Activated T-cell treated with anti-CD3 and anti-CD28 coated beads, Interleukin-2, amount 50 U/mL, for 72 hours (primary cell): ENCODE measurements at places on chromosomes 7 and 10. TPM values are rescaled to one million over a fixed set of nuclear protein-coding genes. Genes with fewer than 3 reads are reported as not detected.

Gene VSIR
- 70.5 TPM for total RNA-seq

Gene FOXI2
- not detected for total RNA-seq

- H3K27ac ChIP-seq: no peak overlapping the region
- H3K27me3 ChIP-seq: no peaks in the 10 kb centered on the region
- H3K4me3 ChIP-seq: no peak overlapping the region
These were observed 287.8 kb upstream of the CDC14C start for GRCh38 chr7:48636391-48637015.

DNA sequence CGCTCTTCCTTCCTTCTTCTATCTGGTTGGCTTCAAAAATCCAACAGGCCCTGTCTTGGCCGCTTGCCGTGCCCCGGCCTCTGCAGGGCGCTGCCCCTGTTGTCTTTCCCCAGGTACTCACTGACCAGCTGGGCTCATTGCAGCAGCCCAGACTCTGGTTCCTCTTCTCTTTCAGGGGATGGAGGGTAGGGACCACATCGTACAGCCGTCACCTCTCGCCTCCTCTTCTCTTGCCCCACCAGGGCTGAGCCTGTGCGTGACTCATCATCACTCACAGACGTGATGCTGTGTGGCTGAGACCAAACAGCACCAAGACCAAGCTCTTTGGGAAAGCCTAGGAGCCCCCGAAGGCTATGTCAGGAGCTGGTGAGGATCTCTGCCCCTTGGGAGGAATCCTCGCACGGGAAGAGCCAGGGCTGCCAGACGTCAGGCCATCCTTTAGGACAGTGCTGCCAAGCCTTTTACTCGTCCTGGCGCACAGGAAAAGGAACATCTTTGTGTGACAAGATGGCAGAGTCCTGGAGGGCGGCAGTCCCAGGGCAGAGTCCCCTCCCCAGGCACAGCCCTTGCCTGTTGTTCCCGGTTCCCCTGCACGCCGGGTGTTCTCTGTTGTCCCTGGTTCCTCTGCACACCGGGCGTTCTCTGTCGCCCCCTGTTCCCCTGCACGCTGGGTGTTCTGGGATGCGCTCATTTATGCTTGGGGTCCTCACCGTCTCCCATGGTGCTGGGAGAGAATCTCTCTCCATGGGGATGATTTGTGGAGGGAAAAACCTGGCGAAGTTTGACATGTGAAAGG is 188.5 kb upstream of the SHH start:
- no peak overlapping the region for H3K4me3 ChIP-seq
- no peak for DNase-seq
- H3K27ac ChIP-seq: no peak overlapping the region
- H3K36me3 ChIP-seq: no peaks in the 10 kb centered on the region
- peaks cover 53% of the 10 kb centered on the region for H3K4me1 ChIP-seq

- no peaks in the 10 kb centered on the region for H3K27me3 ChIP-seq
- H3K36me3 ChIP-seq: peaks cover 2% of the 10 kb centered on the region
- no peak overlapping the region for H3K27ac ChIP-seq
- peaks cover 7% of the 10 kb centered on the region for H3K4me1 ChIP-seq
These were observed 81.4 kb upstream of the LAMB4 start for GRCh38 chr7:108211382-108212201.

DNA sequence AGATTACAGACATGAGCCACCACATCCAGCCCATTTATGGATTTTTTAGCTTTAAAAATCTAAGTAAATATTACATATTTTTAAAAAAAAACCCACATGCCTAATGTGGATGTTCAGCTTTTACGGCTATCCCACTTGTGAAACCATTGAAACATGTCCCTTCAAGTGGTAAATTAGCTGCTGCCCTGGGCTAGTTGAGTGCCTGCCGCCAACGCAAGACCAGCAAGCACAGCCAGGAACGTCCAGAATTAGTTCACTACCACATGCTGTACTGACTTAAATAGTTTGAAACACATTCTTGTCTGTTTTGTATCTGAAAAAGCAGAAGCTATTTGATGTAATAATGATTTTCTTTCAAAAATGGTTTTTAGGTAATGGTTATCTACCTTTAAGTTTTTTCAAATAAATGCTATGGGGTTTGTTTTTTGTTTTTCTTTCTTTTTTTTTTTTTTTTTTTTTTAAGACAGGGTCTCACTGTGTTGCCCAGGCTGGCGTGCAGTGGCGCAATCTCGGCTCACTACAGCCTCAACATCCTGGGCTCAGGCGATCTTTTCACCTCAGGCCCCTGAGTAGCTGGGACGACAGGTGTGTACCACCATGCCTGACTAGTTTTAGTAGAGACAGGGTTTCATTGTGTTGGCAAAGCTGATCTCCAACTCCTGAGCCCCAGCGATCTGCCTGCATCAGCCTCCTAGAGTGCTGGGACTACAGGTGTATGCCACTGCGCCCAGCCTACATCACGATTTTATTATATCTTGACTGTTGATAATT is 57.0 kb downstream of the KLRG2 start:
- H3K27me3 ChIP-seq: no peaks in the 10 kb centered on the region
- H3K4me3 ChIP-seq: no peak overlapping the region
- H3K4me1 ChIP-seq: no peaks in the 10 kb centered on the region

DNA sequence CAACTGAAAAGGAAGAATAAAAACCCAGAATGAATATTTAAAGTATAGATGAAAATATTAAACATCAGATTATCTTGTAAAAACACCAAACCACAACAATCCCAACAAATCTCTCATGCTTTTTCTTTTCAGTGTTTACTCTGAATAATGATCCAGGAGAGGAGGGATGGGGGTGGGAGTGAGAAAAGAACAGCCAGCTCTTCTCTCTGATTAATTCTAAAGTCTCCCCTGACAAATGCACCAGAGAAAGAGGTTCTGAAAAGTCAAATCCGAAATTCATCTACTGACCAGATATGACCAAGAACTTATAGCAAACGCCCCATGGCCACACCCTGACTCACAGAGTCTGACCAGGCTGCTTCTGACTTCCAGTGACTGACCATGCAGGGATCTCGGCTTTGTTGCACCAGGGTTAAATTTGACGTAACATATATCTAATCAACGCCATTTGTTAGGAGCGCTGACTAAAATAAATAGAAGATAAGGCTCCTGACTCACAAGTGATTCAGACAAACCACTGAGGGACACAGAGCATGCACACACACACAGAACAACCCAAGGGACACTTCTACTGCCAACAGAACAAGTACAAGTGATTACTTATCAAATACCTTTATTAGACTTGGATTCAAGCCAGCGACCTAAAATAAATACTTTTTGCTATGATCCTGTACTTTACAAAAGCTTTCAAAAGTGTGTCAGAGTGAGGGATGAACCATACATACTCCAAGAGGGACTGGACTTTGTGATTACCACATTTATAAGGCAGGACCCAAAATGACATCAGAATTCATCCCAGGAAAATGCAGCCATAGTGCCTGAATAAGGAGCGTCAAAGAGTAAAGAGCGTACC is 9.3 kb upstream of the SPOCK2 start:
- peaks cover 80% of the 10 kb centered on the region for H3K4me1 ChIP-seq
- peaks cover 15% of the 10 kb centered on the region for H3K36me3 ChIP-seq
- peak overlapping the region; percentile 48 for H3K27ac ChIP-seq
- H3K4me3 ChIP-seq: peak overlapping the region; percentile 36
- peak; percentile 36 for DNase-seq

GRCh38 chr10:50373821-50374501 is 122.6 kb upstream of the ASAH2 start:
- DNase-seq: no peak
- no peaks in the 10 kb centered on the region for H3K4me1 ChIP-seq
- H3K4me3 ChIP-seq: no peak overlapping the region
- H3K36me3 ChIP-seq: no peaks in the 10 kb centered on the region
- H3K27ac ChIP-seq: no peak overlapping the region
- no peaks in the 10 kb centered on the region for H3K27me3 ChIP-seq

DNA sequence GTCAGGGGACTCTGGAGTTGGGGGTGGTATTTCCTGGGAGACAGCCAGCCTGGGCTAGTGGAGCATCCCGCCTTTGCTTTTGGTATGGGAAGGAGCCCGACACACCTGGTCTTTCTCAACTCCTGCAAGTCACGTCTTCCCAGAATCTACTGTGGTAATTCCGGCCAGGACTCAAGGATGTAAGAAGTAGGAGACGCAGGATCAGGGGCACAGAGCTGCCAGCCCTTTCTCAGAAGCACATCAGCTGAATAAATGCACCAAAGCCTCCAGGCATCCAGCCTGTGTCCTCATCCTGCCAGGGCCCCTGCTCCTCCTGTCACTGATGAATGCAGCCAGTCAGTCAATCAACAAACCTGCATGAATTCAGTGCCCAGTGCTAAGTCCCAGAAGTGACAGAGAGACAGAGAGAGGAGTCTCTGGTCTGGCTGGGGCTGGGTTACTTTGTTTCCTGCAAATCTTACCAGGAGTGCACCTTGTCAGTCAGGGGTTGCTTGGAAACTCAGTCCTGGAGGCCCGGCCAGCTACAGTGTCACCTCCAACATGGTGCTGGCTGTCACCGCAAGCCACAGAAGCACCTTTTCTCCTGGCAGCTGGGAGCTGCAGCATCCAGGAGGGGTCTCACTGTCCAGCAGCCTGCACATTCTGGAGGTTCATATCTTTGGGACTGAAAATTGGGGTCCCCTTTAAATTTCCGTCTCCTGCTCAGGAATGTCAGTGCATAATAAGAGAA is 101.8 kb downstream of the PTPRE start:
- H3K27ac ChIP-seq: no peak overlapping the region
- no peak for DNase-seq
- H3K4me3 ChIP-seq: no peak overlapping the region
- no peaks in the 10 kb centered on the region for H3K36me3 ChIP-seq
- peaks cover 9% of the 10 kb centered on the region for H3K4me1 ChIP-seq
- H3K27me3 ChIP-seq: peaks cover 32% of the 10 kb centered on the region

DNA sequence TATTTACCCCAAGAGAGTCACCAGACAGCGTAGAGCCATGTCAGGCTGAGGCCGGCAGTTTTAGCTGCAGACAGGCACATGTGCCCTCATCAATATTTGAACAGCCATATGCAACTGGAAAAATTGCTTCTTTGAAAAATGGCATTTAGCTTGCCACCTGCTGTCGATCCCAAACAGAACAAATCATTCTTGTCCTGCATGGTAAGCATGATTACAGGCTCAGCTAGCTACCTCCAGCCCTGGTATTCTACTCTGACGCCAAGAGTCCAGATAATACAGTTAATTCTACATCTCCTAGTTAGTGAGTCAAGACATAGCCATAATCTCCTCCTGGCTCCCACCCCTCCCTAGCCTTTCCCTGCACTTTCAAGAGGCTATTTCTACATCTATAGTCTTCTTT is 7.7 kb downstream of the CREB3L2 start:
- no peak overlapping the region for H3K27ac ChIP-seq
- peaks cover 50% of the 10 kb centered on the region for H3K4me1 ChIP-seq
- H3K27me3 ChIP-seq: no peaks in the 10 kb centered on the region
- DNase-seq: no peak
- H3K36me3 ChIP-seq: no peaks in the 10 kb centered on the region

DNA sequence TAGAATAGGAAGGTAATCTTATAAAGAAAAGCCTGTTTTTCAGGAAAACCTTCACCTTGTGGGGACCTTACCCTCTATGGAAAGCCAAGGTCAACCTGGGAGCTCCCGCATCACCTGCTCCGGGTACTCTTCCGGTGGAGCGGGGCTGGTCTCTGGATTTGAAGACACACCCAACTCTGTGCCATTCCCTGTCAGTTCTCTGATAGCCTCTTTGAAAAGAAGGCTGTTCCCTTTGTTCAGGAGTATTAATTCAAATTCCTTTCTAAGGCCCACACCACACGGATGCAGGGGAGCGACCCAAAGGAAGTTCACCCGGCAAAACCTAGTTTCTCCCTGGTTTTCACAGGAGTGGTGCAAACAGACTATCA is 10.7 kb downstream of the CTBP2 start:
- H3K27ac ChIP-seq: no peak overlapping the region
- H3K27me3 ChIP-seq: peaks cover 47% of the 10 kb centered on the region
- no peaks in the 10 kb centered on the region for H3K4me1 ChIP-seq
- DNase-seq: no peak
- no peak overlapping the region for H3K4me3 ChIP-seq

- H3K4me3 ChIP-seq: no peak overlapping the region
- no peak for DNase-seq
- H3K27me3 ChIP-seq: no peaks in the 10 kb centered on the region
These were observed 49.5 kb upstream of the PPP2R2D start for GRCh38 chr10:131851346-131851745.

DNA sequence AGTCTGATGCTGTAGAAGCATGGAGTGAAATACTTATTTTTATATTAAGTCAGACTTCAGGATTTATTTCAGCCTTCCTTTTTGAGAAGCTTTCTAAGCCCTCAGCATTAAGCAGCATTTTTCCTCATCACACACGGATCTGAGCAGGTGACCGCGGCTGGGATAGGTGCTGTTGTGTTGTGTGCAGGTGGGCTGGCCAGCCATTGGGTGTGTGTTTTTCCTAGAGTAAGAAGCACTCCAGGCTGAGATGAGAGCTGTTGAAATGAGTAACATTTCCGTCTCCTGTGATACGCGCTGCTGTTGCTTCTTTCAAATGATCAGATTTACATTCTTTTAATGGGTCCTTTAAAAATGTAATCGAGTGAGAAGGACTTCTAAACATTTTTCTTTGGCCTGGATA is 63.9 kb downstream of the INSYN2A start:
- DNase-seq: no peak
- H3K27me3 ChIP-seq: no peaks in the 10 kb centered on the region
- H3K4me3 ChIP-seq: no peak overlapping the region
- no peaks in the 10 kb centered on the region for H3K36me3 ChIP-seq
- H3K27ac ChIP-seq: no peak overlapping the region
- no peaks in the 10 kb centered on the region for H3K4me1 ChIP-seq

Gene CREB5
- total RNA-seq: 1.2 TPM

Gene DCLRE1C
- 22.9 TPM for total RNA-seq

Gene POM121
- total RNA-seq: 68.0 TPM

DNA sequence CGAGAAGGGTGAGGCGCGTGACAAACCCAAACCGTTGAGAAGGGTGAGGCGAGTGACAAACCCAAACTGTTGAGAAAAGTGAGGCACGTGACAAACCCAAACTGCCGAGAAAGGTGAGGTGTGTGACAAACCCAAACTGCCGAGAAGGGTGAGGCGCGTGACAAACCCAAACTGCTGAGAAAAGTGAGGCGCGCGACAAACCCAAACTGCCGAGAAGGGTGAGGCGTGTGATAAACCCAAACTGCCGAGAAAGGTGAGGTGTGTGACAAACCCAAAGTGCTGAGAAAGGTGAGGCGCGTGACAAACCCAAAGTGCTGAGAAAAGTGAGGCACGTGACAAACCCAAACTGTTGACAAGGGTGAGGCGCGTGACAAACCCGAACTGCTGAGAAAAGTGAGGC is 25.0 kb downstream of the ESYT2 start:
- DNase-seq: no peak
- H3K27ac ChIP-seq: no peak overlapping the region
- H3K4me1 ChIP-seq: peaks cover 46% of the 10 kb centered on the region

Gene HMX2
- 1.1 TPM for total RNA-seq

DNA sequence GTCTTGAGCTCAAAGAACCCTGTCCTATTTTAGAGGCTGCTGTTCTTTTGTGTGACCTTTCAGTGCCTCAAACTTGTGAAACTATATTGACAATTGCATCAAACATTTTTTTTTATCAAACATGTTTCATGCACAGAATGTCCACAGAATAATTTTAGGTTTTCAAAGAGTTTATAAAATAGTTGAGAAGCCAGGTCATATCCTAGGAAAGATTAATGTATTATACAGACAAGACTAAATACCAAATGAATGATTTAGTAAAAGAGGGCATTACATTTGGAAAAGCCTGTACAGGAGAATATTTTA is 67.0 kb downstream of the CDK6 start:
- no peaks in the 10 kb centered on the region for H3K27me3 ChIP-seq
- peaks cover 48% of the 10 kb centered on the region for H3K36me3 ChIP-seq

GRCh38 chr7:29557954-29558353 is 5.7 kb upstream of the PRR15 start:
- no peak overlapping the region for H3K27ac ChIP-seq
- no peaks in the 10 kb centered on the region for H3K4me1 ChIP-seq
- H3K4me3 ChIP-seq: no peak overlapping the region
- no peak for DNase-seq
- peaks cover 47% of the 10 kb centered on the region for H3K27me3 ChIP-seq

Gene PVRIG
- total RNA-seq: 26.7 TPM

Gene GBX1
- total RNA-seq: not detected
